ENCODE measurements at places on chromosomes 2 and 18.

DNA sequence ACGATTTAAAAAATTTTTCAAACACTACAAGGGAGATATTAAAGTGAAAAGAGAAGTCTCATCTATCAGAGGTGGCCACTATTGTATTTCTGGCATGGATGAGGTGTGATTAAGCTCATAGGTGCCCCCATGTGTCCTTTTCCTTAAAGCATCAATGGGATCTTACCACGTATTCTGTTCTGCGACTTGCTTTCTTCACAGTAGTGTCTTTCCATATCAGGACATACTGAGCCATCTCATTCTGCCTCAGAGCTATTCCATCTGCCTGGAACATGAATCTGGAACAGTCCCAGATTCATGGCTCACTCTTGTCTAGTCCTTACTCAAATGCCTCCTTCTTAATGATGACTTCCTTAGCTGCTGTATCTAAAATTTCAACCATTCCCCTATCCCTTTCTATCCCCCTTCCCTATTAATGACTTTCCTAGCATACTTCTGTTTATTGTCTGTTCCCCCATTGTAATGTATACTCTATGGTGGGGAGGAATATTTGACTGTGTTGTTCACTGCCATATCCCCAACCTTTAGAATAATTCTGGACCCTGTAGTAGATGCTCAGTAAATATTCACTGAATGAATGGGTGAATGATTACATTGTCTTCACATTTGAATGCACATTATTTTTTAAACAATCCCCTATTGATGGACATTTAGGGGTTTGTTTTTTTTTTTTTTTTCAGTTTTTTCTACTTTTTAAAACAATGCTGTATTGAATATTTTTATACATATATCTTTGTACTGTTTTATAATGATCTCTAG lies 11.1 kb downstream of the STAMBP start:
- DNase-seq = no peak

GRCh38 chr2:8822218-8822617 lies 15.2 kb downstream of the KIDINS220 start:
- DNase-seq = no peak

GRCh38 chr18:26479681-26480079 lies 68.7 kb downstream of the KCTD1 start:
- DNase-seq = no peak

GRCh38 chr2:120964819-120965218 lies 229.2 kb downstream of the GLI2 start:
- DNase-seq = no peak

- no peak for DNase-seq
These were observed 104.1 kb upstream of the UBXN4 start for GRCh38 chr2:135637456-135638087.

DNA sequence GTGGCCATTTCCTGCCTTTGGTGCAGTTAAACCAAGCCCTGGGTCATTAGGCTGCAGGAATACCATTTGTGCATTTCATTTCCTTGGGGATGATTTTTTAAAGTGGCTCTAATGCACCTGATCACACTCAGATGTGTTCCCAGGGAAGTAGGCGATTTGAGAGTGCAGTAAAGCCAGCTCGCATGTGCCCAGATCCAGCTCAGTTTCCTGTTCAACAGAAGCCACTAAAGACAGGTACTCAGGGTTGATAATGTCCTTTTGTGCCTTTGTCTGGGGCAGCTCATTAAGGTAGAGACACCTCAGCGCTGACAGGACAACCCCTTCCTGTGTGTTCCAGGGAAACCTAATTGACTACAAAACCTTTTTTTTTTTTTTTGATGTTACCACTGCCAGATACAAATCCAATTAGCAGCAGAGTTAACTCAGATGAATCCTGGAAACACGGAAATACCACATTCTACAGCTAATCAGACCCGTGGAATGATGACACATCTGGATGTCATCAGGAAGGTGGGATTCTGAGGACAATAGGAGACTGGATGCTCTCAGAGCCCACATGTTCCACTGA lies 15.2 kb upstream of the CHRNA1 start:
- no peak for DNase-seq

GRCh38 chr2:241850544-241851324 lies 8.0 kb downstream of the PDCD1 start:
- DNase-seq = no peak

DNA sequence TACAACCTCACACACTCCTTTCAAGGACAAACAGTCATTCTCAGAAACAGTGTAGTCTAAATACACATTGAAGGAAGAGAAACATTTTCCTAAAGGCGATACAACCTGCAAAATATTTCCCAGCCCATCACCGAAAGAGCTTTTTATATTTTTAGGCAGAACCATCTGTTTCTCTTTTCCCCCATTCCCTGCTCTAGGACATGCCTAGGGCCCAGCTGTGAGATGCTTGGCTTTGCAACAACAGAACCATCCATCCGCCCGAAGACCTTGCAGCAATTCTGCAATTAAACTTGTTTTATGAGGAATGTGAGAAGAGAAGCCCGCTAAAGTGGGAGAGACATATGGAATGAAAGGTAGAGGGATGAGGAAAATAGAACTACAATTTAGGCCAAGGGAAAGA lies 105.6 kb upstream of the RFX8 start:
- DNase-seq = no peak

- no peak for DNase-seq
These were observed 37.3 kb downstream of the APOB start for GRCh38 chr2:21006423-21007128.

- no peak for DNase-seq
These were observed 563.4 kb downstream of the XIRP2 start for GRCh38 chr2:167451496-167452289.

DNA sequence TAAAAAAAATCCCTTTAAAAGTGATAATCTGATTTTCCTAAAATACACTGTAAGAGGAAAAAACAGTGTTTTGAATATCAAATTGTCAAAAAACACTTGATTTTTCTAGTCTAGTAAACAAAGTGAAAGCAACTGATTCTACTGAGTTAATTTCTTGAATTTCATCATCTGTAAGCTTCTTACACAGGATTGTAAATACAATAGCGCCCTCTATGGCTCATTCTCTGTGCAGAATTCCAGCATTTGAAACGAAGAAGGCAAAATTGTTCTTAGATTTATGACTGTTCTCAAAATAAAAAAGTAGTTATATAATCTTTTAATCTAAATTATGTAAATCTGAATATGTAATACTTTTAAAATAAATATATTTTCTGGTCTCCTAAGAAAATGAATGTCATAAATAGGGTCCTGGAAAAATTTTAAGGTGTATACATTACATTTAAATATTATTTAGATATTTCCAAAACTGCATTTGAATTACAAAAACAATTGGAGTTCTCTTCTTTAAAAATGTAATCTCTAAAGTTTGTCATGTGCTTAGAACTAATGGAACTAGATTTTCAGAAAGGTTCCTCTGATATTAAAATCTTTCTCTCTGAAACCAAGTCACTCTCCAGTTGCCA lies 176.9 kb upstream of the MC4R start:
- DNase-seq = no peak

DNA sequence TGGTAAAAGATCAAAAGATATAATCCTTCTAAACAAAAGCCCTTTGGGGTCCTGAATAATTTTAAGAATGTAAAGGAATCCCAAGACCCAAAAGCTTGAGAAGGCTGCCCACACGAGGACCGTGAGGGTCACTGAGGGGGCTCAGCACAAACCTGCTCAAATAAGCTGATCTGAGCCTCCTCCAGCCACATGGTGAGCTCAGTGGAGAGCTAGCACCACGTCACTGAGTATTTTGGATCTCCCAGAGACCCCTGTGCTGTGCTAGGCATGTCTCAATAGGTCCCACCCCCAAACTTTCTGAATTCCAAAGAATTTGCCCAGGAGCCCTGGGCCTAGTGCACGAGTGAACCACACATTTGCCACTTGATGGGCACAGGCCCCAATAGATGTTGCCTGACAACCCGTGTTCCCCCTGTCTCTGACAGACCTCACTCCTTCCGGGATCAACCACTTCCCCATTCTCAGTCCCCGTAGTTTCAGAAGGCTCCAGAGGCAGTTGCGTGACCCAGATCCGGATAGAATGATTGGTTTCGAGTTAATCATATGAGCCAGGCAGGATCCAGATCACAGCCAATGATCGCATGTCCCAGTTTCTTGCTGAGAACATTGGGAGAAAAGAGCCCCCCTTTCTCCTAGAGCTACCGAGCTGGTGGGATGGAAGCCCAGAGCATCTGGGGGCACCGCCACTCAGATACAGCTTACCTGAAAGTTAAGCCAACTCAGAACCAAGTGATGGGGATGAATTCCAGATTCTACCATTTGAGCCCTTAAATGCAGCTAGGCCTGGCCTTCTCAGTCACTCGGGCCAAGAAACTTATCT lies 203.8 kb downstream of the TNS1 start:
- no peak for DNase-seq

DNA sequence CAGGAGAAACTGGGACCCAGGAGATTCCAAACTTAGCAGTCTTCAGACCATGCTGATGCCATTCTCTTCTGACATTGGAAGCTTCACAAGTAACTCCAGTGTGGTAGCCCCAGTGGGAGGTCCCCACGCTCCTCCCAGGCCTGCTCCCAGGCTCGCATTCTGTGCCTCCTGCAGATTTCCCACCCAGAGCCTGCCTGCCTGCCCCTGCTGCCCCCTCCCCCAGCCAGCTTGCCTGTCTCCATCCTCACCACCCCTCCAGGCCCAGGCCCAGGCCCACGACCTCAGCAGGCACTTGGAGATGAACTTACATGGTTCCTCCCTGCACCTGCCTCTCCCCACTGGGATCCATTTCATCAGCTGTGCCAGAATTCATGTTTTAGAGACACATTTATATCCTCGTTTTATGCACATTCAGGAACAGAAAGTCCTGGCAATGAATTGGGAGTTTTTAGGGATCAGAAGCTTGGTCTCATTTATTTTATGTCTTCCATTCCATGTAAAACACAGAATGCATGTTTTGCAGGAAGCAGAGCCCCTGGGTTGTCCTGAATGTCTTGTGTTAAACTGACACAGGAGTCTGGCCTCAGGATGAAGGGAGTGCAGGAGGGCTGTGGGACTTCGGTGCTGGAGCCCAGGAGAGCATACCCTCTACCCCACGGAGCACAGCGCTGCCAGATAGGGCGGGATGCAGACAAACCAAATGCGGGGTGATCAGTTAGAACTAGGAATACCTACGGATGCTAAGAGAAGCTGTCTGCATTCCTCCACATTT lies 150.5 kb downstream of the SNTG2 start:
- no peak for DNase-seq

GRCh38 chr18:23226930-23227725 lies 91.8 kb downstream of the CABLES1 start:
- no peak for DNase-seq

GRCh38 chr2:43039376-43040080 lies 186.9 kb downstream of the ZFP36L2 start:
- DNase-seq = no peak

DNA sequence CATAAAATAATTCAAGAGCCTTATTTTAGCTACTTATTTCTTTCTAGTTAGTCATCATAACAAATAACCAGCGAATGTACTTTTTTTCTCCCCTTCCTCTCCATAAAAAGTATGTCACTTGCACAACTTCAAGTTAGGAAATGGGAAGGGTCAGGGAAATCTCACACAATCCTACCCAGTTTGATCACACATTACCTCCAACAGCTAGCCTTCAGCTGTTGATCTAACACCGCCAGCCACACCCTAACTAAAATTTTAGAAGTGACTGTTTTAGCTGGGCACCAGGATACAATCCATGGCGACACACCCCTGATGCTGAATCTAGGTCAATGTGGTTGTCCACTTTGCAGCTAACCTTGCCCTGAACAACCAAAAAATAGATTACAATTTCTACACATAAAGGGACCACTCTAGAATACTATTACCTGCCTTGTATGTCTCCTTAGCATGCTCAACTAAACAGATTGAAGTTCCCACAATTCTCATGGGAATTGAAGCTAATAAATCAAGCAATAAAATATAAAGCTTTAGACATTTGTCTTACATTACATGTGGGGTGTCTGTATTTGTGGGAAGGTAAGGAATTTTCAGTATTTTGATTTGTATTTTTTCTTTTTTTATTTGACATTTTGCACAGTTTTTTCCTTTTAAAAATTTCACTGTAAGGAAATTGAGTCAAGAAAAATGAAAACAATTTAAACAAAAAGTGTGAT lies 7.3 kb upstream of the COL3A1 start:
- DNase-seq = no peak

Measured in activated CD4-positive, alpha-beta T cell treated with anti-CD3 and anti-CD28 coated beads for 24 hours (primary cell).